ENCODE measurements at places on chromosomes 12 and 14.

DNA sequence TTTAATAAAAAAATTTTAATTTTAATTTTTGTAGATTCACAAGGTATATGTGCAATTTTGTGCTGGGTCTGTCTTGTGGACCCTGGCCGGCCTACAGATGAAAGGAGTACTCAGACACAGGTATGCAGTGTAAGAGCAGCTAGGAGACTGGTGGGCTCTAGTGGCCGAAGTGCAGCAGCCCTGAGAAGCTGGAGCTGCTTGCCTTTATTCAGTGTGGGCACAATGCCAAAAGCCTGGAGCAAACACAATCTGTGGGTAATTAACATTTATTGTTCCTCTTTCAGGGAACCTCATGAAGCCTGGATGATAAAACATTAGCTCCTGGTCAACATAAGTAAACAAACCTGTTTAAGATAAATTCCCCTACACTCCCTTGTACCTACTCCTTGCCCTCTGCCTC lies 135.7 kb upstream of the SEL1L start:
- no peak for DNase-seq

DNA sequence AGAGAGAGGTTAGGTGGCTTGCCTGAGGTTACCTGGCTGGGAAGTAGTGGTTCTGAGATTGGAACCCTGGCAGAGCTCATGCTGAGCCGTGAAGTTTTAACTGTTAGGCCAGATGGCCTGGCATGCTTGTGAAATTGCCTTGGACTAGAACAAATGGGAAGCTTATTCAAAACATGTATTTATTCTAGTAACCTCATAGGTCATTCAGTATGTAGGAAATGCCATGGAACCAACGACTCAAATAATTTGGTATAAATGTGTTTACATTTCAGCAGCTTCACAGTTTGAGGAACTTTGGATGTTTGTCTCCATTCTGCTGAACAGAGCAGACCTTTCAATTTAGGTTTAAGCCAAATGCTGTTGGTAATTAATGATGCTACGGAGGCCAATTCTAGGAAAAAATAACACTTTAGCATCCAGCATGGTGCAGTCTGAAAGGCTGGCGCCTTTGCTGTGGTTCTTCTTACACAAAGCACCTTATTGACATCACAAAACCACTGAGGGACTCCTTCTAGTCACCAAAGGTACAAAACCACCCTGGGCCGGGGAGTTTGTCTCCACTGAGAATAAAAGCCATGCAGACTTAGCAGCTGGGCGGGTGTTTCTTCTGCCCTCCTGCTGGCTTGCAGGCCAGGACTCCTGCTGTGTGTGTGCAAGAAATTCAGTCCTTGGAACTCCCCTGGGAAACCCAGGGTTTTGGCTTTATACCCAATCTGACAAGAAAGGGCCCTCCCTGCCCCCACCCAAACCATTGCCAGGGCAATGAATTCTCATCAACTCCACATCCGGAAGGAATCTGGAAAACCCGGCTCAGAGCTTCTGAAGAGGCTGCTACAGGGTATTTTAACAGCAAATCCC lies 64.2 kb downstream of the ELK3 start:
- no peak for DNase-seq

DNA sequence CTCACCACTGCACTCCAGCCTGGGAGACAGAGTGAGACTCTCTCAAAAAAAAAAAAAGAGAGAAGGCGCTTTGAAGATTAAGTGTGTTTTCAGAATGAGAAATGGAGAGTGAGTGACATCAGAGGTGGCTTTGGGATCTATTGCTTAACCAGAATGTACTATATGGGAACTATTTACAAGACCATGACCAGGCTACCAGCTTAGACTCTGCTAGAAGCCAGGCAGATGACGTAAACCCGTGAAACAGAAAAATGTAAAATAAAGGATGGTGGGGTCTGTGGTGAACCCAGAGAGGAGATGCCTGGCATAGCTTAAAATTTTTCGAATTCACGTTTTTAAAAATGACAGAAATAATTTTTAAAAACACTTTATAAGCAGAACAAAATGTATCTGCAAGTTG lies 82.0 kb downstream of the IFT43 start:
- no peak for DNase-seq

- DNase-seq = no peak
These were observed 19.9 kb upstream of the BDKRB2 start for GRCh38 chr14:96184737-96185136.

DNA sequence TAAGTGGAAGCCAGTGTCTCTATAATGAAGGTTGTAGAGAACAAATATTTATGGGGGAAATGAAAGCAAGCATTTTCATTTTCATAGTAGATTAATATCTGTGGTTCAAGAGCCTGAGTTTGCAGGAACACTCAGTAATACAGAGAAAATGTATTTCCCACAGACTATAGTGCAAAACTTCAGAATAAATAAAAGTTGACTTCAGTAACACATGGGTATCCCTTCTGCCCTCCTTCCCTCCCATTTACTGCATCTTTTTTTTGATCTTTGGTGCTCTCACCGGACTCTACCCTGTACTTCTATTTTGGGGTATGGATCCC lies 75.3 kb upstream of the AMN1 start:
- no peak for DNase-seq

DNA sequence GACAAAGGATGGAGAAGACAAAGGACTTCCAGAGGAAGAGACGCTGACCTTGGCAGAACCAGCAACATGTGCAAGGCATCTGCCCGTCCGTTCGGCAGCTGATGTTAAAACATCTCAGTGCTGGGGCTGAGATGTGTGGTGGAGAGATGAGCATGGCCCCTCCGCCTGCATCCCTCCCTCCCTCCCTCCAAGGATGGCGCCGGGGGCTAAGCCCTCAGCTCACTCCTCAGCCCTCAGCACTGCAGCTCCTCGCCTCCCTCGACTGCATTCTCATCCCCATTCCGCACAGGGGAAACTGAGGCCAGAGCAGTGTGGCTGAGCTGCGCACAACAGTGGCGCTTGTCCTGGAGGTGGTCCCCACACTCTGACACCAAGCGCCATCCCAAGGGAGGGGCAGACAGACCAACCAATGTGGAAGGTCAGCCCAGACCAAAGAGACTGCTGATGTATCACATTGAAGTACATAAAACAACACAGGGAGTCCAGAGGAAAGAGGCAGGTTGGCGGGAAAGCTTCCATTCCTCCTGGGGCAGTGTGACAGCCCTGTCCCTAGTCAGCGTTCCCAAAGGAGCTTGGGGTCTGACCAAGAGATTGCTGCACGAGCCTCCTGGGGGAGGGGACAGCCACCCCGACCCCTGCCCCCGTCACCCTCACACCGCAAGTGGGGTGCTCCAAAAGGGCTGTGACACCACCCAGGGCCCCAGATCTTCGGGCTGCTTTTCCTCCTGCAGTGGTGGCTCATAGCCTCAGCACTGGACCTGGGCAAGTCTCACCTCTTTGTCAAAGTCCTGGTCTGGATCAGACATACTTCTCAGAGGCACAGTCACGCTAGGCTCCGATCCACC lies 15.1 kb downstream of the AMN start:
- no peak for DNase-seq

- no peak for DNase-seq
These were observed 265.3 kb upstream of the TBX3 start for GRCh38 chr12:114949058-114949820.

DNA sequence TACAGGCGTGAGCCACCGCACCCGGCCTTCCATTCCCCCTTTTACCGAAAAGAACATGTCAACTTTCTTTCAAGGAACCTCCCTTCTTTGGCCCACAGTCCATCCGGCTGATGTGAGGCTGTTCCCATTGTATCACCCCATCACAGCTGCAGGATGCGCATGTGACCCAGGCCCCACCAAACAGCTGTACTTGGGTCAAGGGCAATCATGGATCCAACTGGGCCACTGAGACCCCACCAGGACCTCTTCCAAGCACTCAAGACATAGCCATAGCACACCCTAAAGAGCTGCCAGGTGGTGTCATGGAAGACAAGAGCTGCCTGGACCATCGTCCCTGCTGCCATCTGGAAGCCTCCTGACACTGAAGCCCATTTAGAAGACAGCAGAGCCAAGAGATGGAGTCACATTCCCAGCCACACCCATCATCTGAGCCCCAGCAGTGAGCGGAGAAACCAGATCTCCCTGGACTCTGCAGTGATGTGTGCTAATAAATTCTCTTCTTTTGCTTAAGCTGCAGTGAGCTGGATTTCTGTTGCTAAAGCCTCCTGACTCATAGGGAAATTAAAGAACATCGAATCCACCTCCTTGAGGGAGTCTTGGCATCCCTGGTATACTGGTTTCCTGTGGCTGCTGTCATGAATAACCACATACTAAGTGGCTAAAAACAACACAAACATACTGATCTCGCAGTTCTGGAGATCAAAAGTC lies 105.6 kb downstream of the KSR2 start:
- no peak for DNase-seq

DNA sequence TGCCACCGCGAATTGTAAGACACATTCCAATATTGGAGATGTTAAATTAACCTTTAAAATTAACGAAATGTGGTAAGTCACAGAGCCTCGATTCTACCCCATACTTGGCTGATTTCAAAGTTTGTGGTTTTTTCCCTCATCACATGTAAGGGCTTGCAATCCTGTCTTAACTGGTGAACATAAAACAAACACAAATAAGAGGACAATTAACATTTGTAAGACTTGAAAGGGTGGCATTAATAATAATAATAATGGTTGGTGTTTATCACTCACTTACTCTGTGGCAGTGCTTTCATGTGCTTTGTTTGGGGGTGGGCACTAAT lies 26.6 kb downstream of the PPFIBP1 start:
- no peak for DNase-seq

GRCh38 chr12:14260011-14260993 lies 105.2 kb upstream of the ATF7IP start:
- DNase-seq = no peak

DNA sequence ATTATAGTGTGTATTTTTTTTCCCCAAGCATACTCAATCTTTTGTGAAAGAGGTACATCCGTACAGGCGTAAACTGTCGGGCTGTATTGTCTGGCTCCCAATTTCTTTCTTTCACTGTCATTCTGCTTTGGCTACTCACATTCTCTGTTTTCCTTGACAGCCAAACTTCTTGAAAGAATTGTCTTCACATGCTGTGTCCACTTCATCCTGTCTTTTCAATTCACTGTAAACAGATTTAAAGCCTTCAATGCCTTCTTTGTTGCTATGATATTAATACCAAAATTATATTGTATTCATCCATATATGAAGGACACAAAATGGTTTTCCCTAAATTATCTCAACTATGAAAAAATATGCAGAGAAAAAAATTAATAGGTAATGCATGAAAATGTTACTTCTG lies 6.0 kb upstream of the ATP23 start:
- DNase-seq = no peak

DNA sequence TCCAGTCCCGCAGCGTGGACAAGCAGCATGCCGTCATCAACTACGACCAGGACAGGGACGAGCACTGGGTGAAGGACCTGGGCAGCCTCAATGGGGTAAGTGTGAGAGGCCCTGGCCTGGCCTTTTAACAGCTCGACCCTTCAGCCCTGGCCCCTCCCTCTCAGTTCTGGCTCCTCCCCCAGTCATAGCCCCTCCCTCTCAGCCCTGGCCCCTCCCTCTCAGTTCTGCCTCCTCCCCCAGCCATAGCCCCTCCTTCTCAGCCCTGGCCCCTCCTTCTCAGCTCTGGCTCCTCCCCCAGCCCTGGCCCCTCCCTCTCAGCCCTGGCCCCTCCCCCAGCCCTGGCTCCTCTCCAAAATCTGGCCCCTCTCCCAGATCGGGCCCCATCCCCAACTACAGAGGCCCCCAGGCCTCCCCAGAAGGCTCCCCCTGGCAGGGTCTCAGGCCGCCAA lies 11.2 kb downstream of the CEP170B start:
- peak; percentile 79 for DNase-seq

DNA sequence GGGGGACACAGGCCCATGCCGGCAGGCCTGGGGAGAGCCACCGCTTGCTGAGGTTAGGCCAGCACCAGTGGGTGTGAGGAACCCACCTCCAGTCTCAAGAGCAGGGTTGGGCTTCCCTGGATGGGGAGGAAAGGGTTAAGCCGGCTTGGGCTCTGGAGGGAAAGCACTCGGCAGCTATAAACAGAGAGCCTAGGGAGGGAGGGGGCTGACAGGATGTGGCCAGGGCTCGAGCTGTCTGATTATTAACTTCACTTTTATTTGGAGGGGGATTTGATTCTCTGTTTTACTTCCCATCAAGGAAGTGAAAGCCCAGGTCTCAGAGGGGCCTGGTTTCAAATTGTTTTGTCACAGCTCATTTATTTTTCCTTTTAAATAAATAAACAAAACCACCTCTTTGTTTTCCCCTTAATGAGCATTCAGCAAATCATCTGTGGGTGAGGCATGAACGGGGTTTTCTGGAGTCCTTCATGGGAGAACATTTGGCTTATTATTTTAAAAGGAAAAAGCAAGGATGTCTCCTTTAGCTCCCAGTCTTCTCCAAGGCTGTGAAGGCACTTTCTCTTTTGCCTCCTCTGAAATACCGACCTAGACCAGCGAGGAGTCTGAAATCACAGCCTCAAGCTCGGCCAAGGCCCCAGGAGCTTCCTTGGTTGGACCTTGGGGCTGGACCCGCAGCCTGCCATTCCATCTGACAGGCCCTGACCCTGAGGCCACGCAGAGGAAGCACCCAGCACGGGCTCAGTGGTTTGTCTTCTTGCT lies 21.9 kb upstream of the ZFP36L1 start:
- peak; percentile 68 for DNase-seq

DNA sequence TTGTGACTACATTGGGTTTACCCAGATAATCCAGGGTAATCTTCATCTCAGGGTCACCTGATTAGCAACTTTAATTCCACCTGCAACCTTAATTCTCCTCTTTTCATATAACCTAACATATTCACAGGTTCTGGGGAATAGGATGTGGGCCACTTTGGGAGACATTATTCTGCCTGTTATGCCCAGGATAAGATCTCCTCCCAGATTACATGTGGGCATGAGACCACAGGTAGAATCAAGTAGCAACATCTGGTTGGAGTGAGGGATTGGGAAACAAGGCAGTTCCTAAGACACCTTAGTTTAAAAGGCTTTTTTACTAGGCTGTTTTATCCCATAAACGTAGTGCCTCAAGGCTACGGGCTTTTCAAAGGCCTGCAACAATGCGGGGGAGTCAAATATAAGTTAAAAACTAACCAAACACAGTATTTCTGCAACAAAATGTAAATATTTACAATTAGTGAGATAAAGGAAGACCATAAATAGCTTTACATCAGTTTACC lies 181.5 kb downstream of the FOXA1 start:
- no peak for DNase-seq

DNA sequence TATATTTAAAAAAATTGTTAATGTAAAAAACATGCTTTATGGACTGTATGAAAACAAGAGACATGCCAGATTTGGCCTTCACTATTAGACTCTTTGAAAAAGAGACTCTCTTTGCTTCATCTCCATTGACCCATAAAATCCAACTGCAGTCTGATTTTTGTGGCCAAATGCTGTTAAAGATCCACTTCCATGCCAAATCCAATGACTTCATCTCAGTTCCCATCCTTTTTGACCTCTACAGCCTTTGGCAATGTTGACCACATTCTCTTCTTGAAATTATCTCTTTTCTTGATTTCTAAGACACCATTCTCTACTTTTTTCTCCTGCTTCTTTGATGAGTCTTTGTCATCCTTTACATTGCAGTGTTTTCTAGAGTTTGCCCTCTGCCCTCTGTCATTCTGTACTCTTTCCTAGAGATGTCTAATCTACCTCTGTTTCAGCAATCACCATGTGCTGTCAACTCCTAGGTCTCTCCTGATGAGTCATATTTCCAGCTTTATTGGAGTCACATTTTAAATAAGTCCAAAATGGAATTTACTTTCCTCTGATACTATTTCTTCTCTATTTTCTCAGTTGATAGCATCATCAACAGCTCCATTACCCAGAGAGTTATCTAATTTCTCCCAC lies 2.4 kb downstream of the TMPRSS12 start:
- no peak for DNase-seq

Data from activated CD8-positive, alpha-beta memory T cell treated with anti-CD3 and anti-CD28 coated beads, Interleukin-2, amount 50 U/mL, for 48 hours (primary cell).